Mesenteric fat pad (tissue), 1 donor: ENCODE measurements at places on chromosomes 7 and 10. TPM values are rescaled to one million over a fixed set of nuclear protein-coding genes. Genes with fewer than 3 reads are reported as not detected.

OPN4 gene
- total RNA-seq, result not detected

GSTO2 gene
- total RNA-seq, result 0.45 TPM

DNAJC9 gene
- 6.5 TPM for total RNA-seq

CREB3L2 gene
- total RNA-seq, result 175 TPM

NPFFR1 gene
- total RNA-seq, result not detected

SORCS3 gene
- total RNA-seq, result not detected

PNLIPRP1 gene
- total RNA-seq, result 0.90 TPM

MACC1 gene
- 7.4 TPM for total RNA-seq

MYL7 gene
- total RNA-seq, result not detected

BAIAP2L1 gene
- 4.6 TPM for total RNA-seq

LEP gene
- 784 TPM for total RNA-seq

USP6NL gene
- 18.6 TPM for total RNA-seq

EMX2 gene
- 2.4 TPM for total RNA-seq

OR2A7 gene
- total RNA-seq, result 3.8 TPM

ZNF518A gene
- 12.9 TPM for total RNA-seq

SPDYE16 gene
- not detected for total RNA-seq

UCMA gene
- not detected for total RNA-seq

GALNT17 gene
- total RNA-seq, result 2.2 TPM

C10orf62 gene
- total RNA-seq, result not detected

AKR1B15 gene
- 2.3 TPM for total RNA-seq

SFXN2 gene
- 7.2 TPM for total RNA-seq

TWIST1 gene
- total RNA-seq, result 7.1 TPM

PRSS58 gene
- not detected for total RNA-seq

ASB10 gene
- total RNA-seq, result not detected

GBX1 gene
- total RNA-seq, result not detected

APBB1IP gene
- total RNA-seq, result 37.2 TPM

AP4M1 gene
- 7.5 TPM for total RNA-seq

IQUB gene
- 0.10 TPM for total RNA-seq

VDAC2 gene
- total RNA-seq, result 164 TPM

CFAP46 gene
- not detected for total RNA-seq

RAMP3 gene
- total RNA-seq, result 49.2 TPM

AKR1C2 gene
- 767 TPM for total RNA-seq

CDC14C gene
- not detected for total RNA-seq

SAP25 gene
- 2.3 TPM for total RNA-seq

WEE2 gene
- total RNA-seq, result not detected

OGDHL gene
- not detected for total RNA-seq

ASIC3 gene
- 0.87 TPM for total RNA-seq
